Left lung (tissue), 14 donors: ENCODE measurements at places on chromosomes 5 and 9. TPM values are rescaled to one million over a fixed set of nuclear protein-coding genes. Genes with fewer than 3 reads are reported as not detected.

DIRAS2 gene
- total RNA-seq: not detected

- no peaks in the 10 kb centered on the region for H3K27me3 ChIP-seq
- H3K4me3 ChIP-seq: no peak overlapping the region
- no peak for DNase-seq
- no peak overlapping the region for H3K27ac ChIP-seq
- no peaks in the 10 kb centered on the region for H3K36me3 ChIP-seq
Measured at GRCh38 chr9:29625292-29625731, 2052.0 kb upstream of the C9orf72 start.

DNA sequence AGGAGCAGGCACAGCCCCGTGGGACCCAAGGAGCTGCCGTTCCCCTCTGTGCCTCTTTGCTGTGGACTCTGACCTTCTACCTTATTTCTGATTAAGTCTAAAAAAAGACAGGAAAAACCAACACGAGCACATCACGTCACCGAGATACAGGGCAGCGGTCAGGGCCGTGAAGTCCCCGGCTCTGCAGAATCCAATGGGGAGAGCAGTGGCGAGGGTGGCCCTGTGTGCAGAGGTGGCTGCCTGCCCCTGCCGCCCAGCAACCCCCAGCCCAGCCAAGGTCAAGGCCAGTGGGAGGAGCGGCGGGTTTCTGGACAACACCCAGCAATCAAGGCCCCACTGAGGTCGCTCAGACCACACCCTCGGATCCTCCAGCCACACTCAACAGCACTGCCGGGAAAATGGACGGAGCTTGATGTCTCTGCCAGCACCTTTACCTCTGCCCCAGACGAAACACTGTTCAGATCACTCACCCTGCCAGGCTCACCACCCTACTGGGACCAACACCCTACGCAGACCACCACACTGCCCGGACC, 32.7 kb upstream of the SLC9A3 start:
- no peaks in the 10 kb centered on the region for H3K4me1 ChIP-seq
- no peak overlapping the region for H3K4me3 ChIP-seq
- H3K27ac ChIP-seq: no peak overlapping the region
- H3K27me3 ChIP-seq: peaks cover 14% of the 10 kb centered on the region
- no peaks in the 10 kb centered on the region for H3K36me3 ChIP-seq
- no peak for DNase-seq

- no peak for DNase-seq
- H3K27me3 ChIP-seq: no peaks in the 10 kb centered on the region
Measured at GRCh38 chr9:104944356-104944755, 16.4 kb upstream of the ABCA1 start.

GRCh38 chr5:175652741-175653663, 4.9 kb upstream of the HRH2 start:
- H3K4me3 ChIP-seq: no peak overlapping the region
- no peaks in the 10 kb centered on the region for H3K36me3 ChIP-seq
- no peak for DNase-seq
- H3K4me1 ChIP-seq: no peaks in the 10 kb centered on the region
- peak overlapping the region; percentile 45 for H3K27ac ChIP-seq
- peaks cover 53% of the 10 kb centered on the region for H3K27me3 ChIP-seq

DNA sequence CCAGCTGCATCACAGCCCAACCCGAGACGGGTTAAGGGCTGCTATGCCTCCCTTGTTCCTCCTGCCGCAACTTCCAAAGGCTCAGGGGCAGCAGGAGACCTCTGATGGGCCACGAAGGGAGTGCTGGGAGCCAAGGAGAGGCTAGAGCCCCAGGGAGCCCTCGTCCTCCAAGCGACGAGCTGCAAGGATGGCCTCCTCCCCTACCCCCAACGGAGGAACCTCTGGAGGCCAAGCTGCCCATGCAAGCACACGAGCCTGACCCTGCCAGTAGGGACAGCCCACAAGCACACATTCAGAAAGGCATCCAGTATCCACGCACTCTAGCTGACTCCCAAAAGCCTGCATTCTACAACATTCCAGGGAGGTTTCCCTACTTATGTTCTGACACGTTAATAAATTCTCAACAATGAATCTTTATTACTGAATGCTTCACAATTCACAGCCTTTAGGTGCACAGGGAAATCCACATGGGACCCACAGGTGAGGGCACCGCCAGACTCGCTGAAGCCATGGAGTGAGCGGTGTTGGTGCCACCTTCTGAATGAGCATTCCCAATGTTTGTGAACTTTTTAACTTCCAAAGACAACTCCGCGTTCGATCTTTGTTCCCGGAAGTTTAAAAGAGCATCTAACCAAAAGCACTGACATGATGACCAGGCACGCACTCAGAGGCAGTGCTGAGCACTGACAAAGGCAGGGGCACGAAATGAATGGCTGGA, 28.7 kb downstream of the IPPK start:
- H3K4me3 ChIP-seq: no peak overlapping the region
- H3K27ac ChIP-seq: no peak overlapping the region
- DNase-seq: no peak
- no peaks in the 10 kb centered on the region for H3K27me3 ChIP-seq
- H3K36me3 ChIP-seq: peaks cover 100% of the 10 kb centered on the region

SPATA9 gene
- 0.52 TPM for total RNA-seq

DNA sequence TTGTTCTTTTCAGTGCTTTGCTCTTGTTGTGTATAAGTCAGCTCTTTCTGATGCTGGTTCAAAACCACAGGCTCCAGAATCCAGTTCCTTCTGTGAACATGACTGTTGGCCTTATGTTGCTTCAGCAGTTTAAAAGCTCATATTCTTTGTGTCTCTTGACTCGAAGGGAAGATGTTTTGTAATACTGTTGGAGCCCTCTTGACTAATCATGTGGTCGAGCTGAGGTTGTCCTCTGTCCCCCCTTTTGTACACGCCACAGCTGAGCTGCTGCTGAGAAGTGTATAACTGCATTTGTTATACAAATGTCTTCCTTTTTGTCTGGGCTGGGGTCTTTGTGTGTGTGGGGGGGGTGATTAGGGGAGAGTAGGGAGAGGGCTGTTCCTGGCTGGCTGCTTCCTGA, 35.8 kb downstream of the SLC36A1 start:
- no peaks in the 10 kb centered on the region for H3K27me3 ChIP-seq
- H3K4me3 ChIP-seq: no peak overlapping the region
- peaks cover 32% of the 10 kb centered on the region for H3K4me1 ChIP-seq
- no peak overlapping the region for H3K27ac ChIP-seq
- DNase-seq: no peak

CRHBP gene
- 0.65 TPM for total RNA-seq

DNA sequence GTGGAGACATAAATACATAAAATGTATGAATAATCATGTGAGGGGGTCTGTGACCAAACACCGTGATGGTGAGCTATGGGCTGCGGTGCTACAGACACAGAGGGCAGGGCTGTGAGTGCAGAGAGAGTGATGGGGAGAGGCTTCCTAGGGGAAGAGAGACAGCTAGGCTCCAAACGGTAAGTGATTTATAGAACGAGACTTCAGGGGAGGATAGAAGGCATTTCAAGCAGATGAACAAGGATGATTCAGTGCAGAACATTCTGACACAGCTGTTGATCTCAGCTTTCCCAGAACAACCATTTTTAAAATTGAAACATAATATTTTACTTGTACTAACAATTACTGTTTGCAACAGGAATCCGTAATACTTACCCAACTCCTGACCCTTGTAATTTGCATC, 100.7 kb downstream of the GAS1 start:
- no peak overlapping the region for H3K4me3 ChIP-seq
- no peaks in the 10 kb centered on the region for H3K36me3 ChIP-seq
- no peaks in the 10 kb centered on the region for H3K27me3 ChIP-seq
- H3K27ac ChIP-seq: no peak overlapping the region
- no peak for DNase-seq

DNA sequence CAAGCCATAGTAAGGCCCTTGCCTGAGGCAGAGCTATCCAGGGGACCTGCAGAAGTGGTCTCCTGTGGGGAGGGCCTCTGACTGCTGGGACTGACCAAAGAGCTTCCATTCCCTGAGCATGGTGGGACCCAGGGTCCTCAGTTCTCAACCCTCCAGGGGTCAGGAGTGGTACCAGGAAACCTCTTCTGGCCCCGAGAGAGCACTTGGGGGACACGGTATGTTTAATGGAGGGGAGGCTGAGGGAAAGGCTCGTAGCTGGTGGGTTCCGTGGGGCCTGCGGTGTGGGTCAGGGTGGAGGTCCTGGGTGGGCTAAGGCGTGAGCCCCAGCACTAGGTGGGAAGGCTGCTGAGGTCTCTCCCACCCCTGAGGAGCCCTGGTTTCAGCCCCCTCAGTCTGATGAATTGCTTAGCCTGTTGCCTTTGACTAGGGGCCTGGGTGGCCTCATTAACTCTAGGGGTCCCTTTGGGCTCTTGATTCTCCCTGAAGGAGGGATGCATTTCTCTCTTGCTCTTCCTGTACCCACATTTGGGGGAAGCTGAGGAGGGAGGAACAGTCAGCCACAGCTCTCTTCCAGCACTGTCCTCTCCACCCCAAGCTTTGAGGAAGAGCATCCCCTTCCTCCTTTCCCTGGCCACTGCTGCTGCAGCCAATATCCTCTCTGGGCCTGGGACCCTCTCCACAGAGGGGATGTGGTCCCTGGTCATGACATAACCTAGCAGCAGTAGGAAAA, 34.0 kb downstream of the CSF1R start:
- no peaks in the 10 kb centered on the region for H3K36me3 ChIP-seq
- H3K27ac ChIP-seq: peak overlapping the region; percentile 46
- H3K4me3 ChIP-seq: no peak overlapping the region
- DNase-seq: no peak
- no peaks in the 10 kb centered on the region for H3K27me3 ChIP-seq

DNA sequence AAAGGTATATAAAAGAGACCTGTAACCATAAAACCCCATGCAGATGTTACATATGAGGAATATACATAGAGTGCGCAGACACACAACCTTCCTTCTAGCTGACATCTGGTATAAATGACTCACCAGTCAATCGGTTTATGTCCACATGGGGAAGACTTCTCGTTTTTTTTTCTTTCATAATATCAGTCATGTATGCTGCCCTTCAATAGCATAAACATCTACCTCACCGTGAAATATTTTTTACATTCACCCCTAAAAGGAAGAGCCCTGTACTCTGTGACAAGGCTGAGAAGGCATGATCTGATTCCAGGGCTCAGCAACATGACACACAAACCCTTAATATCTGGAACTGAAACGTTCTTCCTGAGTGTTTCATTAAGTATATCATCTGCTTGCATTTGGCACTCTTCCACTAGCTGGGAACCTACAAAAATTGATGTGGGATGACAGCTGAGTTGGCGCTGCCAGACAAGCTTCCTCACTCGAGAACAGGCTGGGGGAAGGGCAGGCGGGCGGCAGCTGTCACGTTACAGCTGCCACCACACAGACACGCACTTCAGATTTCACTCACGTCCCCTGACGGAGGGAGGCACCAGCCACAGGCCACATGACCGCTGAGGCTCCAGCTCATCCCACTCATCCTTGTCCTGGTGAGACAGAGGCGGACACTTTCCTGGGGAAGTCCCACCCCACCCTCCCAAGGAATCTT, 74.2 kb downstream of the SHB start:
- peak overlapping the region; percentile 67 for H3K27ac ChIP-seq
- peaks cover 19% of the 10 kb centered on the region for H3K4me1 ChIP-seq
- H3K4me3 ChIP-seq: no peak overlapping the region
- no peaks in the 10 kb centered on the region for H3K27me3 ChIP-seq
